ELR (cell line): ENCODE measurements at places on chromosomes 16 and 17.

DNA sequence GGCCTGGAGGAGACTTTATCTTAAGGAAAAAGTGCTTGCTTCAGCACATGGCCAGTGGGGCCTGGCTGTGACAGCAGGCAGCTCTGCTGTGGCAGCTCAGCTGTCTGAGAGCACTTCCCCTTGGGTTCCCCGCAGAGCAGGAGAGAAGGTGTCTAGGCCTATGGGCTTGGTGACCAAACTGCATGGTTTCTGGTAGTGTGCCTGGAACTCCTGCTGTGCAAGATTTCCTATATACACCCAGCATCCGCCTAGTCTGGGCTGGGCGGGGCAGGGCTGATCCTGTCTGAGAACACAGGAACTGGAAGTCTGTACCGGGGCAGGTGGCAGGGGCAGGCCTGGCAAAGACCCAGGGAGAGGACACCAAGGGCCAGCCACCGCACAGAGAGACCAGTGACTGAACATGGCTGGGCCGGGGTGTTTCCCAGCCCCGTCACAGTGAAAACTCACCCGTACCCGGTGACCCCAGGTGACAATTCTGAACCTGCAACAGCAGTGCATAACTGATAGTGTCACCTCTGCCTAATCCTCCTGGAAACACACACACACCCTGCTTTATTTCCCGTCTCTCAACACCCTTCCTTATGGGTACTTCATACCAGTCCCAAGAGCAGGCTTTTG is 39.3 kb downstream of the CHD9 start:
- no peak for DNase-seq

DNA sequence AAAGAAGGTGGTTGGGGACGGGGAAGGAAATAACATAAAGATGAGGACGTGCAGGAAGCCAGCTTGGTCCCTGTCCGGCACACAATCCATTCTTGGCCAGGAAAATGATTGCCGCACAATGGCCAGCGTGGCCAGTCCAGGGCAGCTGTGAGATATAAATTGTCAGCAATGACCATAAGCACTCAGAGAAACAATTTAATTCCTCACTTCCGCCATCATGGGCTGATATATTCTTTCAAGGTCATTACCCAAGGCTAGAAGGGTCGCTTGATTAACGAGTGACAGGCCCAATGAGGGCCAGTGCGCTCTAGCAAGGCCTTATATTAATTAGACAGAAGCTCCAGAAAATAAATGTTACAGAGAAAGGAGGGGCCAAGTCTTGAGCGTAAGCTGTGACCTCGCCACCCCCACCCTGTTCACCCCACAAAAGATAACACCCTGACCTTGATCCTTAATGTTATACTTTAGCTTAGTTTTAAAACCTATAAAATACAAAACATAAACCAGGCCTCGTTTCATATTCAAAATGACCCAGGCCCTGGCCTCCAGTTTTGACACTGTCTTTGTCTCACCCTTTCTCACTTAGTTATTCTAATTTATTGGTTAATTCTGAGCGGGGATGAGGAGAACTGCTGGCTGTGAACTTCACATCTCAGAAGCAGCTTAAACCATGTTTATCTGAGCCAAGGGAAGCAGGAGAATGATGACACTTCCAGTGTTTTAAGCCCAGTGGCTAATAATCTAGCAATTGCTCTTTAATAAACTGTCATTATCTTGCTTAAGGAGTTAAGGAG is 478.3 kb upstream of the ZFHX3 start:
- DNase-seq, result no peak

DNA sequence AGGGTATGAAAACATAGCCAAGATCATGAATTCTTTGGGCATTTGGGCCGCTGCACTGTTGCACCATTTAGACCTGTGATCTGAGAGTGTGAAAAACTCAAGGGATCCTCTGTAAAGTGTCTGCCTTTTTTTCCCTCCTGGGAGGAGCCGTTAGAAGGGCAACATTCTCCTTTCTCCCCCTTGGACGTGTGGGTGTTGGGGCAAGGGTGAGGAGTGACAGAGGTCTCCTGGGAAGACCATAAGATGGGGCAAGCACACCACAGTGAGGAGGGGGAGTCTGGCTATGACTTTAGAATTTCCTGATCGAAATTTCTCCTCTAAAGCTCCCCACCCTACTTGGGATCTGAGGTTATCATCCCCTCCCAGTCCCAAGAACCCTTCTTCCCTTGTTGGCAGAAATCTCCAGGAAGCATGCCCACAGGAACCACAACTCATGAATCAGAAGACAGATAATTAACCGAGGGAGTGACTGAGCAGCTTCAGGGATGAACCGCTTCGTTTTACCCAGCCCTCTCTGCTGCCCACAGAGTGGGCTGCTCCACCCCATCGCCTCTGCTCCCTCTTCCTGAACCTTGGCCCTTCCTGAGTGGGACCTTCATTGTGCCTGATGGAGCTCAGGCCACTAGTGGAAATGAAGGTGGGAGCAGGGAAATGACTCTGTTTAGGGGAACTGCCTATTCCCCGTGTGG is 4.2 kb downstream of the ITGB3 start:
- DNase-seq, result peak; percentile 91

GRCh38 chr17:70774339-70775117 is 605.2 kb downstream of the KCNJ2 start:
- no peak for DNase-seq

- DNase-seq, result no peak
Observed at GRCh38 chr16:11088831-11089230, 144.5 kb downstream of the CLEC16A start.

GRCh38 chr17:73455050-73455687 is 143.4 kb upstream of the CDC42EP4 start:
- no peak for DNase-seq

- DNase-seq, result no peak
Observed at GRCh38 chr17:5135726-5136579, 20.1 kb downstream of the USP6 start.

- no peak for DNase-seq
Observed at GRCh38 chr17:78939615-78940014, 14.4 kb upstream of the TIMP2 start.

GRCh38 chr17:11637796-11638195 is 39.5 kb downstream of the DNAH9 start:
- DNase-seq, result no peak

DNA sequence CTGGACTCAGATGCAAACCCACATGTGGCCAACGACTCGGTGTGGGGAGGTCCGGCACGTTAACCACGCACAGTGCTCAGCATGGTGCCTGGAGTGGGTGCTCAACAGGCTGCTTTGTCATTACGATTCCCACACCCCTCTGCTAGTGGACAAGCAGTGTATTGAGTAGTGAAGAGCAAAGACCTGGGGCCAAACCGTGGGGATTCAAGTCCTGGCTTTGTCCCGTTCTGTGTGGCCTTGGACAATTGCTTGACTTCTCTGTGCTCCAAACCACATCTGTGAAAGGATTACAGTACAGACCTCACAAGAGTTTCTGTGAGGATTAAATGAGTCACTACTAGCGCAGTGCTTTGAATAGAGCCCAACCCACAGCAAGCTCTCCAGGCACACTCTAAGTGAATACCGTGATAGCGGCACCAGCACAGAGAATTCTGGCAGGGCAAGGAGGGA is 33.8 kb downstream of the TRPV2 start:
- DNase-seq, result peak; percentile 62

GRCh38 chr17:6489016-6489550 is 44.8 kb downstream of the PIMREG start:
- DNase-seq, result no peak

DNA sequence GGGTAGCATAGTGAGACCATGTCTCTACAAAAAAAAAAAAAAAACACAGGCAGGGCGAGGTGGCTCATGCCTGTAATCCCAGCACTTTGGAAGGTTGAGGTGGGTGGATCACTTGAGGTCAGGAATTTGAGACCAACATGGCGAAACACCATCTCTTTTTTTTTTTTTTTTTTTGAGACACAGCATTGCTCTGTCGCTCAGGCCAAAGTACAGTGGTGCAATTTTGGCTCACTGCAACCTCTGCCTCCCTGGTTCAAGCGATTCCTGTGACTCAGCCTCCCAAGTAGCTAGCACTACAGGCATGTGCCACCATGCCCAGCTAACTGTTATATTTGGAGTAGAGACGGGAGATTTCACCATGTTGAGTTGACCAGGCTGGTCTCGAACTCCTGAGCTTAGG is 5.1 kb downstream of the RAMP2 start:
- no peak for DNase-seq

DNA sequence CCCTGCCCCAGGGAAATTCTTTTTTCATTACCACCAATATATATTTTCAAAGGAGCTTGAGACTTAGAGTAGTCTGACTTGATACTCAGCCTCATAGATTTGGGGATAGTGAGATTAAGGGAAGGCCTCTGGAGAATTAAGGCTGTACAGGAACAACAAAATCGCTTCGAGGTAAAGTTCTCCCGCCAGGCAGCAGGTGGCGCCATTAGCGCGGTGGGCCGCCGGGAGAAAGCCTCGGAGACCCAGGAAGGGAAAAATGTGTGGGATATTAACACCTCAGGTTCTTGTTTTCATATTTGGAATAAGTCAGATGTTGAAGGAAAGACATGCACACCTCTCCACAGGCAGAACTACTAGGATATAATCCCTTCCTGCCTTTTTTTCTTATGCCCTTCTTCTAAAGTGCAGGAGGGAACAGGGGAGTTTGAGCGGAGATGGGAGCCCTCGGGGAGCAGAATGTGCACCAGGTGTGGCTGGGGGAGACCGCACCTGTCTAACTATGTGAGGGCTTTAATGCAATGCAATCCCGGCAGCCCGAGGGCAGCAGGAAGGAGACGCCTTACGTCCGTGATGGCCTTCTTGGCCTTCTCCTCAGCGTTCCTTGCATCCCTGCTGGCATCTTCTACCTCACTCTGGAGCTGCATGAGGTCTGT is 25.9 kb downstream of the MYH3 start:
- peak; percentile 42 for DNase-seq

GRCh38 chr17:82315703-82316358 is 1.6 kb downstream of the CD7 start:
- no peak for DNase-seq

GRCh38 chr17:54235571-54235970 is 412.8 kb downstream of the KIF2B start:
- DNase-seq, result no peak

DNA sequence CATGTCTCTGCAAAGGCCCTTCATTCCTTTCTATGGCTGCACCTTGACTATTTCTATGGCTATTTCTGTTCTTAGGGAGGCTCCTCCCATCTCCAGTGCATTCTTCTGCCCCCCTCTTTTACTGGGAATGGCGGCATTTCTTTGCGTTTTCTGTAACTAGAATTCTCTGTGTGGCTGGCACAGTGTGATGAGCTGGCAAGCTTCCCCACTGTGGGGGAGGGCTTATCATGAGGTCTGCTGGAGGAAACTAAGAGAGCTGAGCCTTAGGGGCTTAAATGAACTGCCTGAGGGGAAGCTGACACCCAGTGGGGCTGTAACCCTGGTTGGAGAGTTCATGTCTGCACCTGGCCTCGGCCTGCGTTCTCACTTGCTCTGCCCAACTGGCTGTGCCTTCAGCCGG is 1.5 kb upstream of the CARD14 start:
- no peak for DNase-seq
